Fibroblast of the aortic adventitia (primary cell): ENCODE measurements at places on chromosomes 5 and 9. TPM values are rescaled to one million over a fixed set of nuclear protein-coding genes. Genes with fewer than 3 reads are reported as not detected.

- no peak for DNase-seq
Measured at GRCh38 chr9:127313042-127313560, 48.5 kb downstream of the GARNL3 start.

- peak; percentile 28 for DNase-seq
Measured at GRCh38 chr9:87336407-87336806, 161.3 kb upstream of the DAPK1 start.

- no peak for DNase-seq
Measured at GRCh38 chr9:111975709-111976108, 79.1 kb downstream of the UGCG start.

- no peak for DNase-seq
Measured at GRCh38 chr5:148639081-148639480, 15.2 kb downstream of the HTR4 start.

The TMOD1 gene
- total RNA-seq = 0.16 and 0.18 TPM in 2 replicates

The SPZ1 gene
- total RNA-seq = not detected in 2 replicates

The S1PR3 gene
- 12.8 and 31.1 TPM in 2 replicates for total RNA-seq
